Retina (tissue), 1 donor: ENCODE measurements at places on chromosomes 7 and 10.

DNA sequence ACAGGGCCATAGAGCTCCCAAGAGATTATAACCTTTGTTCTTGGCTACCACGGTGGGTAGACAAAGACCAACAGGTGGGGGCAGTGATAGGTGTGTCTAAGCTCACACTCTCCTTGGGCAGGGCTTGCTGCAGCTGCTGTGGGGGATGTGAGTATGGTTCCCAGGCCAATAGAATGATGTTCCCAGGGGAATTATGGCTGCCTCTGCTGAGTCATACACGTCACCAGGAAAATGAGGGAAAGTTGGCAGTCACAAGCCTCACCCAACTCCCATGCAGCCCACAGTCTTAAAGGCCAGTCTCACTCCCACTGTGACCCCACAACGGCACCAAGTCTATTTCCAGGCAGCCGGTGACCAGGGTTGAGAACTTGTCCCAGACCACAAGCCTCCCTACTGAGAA is 453.4 kb upstream of the PODXL start:
- no peak for DNase-seq

DNA sequence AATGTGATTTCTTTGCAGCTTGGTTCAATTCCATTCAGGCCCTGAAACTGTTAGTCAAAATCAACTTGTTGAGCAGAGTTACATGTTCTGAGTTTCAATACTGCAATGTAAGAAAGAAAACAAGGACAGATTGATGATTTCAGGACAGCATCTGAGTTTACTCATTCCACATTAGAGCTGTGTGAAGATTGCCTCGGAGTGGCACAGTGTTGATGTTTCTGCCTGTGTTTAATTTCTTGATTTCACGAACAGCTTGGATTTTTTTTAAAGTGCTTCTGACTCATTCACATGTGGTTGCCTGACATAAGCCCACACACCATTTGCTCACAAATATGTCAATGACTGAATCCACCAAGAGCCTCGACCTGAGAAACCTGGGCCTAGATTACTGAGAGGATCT is 101.2 kb upstream of the PARD3 start:
- no peak for DNase-seq

DNA sequence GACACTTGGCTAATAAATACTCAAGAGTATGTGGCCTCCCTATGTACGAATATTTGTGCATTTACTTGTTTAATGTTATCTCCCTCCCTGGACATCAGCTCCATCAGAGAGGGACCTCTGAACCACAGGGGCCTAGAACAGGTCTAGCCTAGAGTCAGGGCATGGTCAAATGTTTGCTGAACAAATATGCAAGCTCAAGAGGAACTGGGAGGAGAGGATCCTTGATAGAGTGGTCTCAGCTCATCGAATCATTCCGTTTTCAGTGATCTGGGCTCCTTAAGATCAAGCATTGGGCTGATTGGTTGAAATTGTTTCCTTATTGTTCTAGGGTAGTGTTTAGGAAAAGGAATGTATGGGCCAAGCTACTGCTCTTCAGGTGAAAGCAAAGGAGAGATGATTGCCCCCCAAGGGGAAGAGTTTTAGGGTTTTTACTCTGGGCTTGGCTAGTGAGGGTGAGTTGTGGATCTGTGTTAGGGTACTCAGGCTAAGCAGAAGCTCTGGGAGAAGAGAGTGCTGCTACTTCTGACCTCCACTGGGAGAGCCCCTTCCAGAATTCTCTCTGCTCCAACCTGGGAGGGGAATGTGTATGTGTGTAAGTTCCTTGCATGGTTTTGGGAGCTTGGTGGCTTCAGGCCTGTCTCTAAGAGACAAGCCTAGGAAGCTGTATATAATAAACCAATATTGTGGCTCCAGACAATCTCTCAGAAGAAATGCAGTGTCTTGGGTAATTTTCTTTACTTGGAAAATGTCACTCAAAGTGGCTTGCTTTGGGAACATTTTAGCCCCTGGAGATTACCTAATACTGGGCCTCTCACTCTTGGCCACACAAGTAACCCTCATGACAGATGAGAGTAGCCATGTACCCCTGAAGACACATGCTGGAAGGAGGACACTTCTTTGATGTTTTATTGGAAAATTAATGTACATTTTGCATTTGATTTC is 110.0 kb downstream of the EMX2 start:
- no peak for DNase-seq

DNA sequence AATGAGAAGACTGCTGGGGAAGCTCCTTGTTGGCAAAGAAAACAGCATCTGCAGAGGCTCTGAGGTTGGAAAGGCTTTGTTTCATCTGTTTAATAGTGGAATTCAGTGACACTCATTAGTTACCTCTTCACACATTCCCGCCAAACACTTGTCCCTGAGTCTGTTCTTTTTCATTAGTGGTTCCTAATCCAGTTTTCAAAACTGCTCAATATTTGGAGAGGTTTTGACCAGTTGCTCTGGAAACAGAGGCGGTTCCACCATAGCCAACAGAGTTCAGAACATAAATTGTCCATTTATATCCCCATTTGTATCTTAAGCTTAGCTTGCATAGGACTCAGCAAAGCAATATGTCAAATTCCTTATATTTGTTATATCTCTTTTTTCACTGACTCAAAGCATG is 754.6 kb downstream of the AUTS2 start:
- no peak for DNase-seq

GRCh38 chr10:29805134-29805723 is 170.5 kb upstream of the SVIL start:
- DNase-seq = no peak

DNA sequence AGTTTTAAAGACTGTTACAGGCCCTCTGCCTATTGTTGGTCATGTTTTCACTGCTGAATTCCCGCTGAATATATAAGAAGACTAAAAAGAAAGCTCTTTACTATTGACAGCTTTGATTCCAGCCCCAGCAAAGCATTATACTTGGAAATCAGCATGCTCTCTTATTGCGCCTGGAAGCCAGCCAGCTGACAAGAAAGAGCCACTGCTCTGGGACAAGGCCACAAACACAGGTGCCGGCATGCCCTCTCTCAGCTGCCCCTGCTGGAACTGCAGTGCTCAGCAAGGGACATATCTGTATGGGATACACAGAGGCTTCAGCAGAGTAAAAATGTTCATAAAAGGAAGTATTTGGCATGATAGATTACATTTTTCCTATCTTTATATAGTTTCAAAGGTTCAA is 523.9 kb downstream of the ADRA2A start:
- DNase-seq = no peak

DNA sequence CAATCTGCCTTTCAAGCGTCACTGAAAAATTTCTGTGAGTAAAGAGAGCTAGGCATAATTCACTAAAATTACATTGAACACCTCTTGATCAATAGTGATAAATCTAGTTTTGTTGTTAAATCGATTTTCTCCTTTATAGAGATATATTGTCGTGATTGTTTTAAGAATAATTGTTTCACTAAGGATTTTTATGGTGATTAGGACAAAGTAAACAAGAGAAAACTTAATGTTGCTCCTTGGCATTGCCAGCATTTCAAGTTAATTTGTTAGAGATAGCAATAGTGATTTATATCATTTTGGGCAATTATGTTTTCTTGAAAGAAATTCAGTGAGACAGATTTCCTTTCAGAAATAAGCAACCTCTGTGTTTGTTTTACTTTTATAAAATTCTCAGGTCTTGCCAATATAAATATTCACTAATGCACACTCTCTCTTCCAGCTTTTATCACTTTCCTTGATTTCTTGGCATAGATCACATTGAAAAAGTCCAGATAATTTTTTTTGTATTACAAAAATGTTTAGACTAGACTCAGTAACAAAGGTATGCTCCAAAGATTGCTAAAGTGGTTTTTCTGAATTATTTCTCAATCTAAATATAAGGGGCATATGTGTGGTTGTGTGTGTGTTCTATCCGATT is 538.7 kb downstream of the TFEC start:
- no peak for DNase-seq

DNA sequence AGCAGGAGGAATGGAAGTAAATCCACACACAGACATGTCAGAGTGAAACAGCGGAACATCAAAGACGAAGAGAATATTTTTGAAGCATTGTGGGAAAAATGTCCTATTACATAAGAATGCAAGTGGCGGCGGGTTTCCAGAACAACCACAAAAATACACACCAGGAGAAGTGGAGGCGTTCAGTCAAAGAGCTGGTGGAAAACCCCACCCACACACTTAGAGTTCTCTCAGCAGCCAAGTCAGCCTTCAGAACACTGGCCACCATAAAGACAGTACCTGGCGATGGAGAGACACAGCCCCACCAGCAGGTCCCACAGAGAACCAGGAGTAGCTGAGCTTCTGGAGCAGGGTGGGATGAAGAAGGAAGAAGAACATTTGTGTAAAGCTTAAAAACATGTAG is 23.7 kb downstream of the NKX6-2 start:
- DNase-seq = no peak

- no peak for DNase-seq
These were observed 11.3 kb upstream of the AKR1C2 start for GRCh38 chr10:5014936-5015335.

GRCh38 chr7:147304376-147304775 is 1187.8 kb downstream of the CNTNAP2 start:
- no peak for DNase-seq

GRCh38 chr10:119669975-119670640 is 18.9 kb downstream of the BAG3 start:
- peak; percentile 78 for DNase-seq

- no peak for DNase-seq
These were observed 81.5 kb upstream of the AFAP1L2 start for GRCh38 chr10:114485696-114486400.

- DNase-seq = no peak
These were observed 20.6 kb upstream of the PWWP2B start for GRCh38 chr10:132376394-132376851.

DNA sequence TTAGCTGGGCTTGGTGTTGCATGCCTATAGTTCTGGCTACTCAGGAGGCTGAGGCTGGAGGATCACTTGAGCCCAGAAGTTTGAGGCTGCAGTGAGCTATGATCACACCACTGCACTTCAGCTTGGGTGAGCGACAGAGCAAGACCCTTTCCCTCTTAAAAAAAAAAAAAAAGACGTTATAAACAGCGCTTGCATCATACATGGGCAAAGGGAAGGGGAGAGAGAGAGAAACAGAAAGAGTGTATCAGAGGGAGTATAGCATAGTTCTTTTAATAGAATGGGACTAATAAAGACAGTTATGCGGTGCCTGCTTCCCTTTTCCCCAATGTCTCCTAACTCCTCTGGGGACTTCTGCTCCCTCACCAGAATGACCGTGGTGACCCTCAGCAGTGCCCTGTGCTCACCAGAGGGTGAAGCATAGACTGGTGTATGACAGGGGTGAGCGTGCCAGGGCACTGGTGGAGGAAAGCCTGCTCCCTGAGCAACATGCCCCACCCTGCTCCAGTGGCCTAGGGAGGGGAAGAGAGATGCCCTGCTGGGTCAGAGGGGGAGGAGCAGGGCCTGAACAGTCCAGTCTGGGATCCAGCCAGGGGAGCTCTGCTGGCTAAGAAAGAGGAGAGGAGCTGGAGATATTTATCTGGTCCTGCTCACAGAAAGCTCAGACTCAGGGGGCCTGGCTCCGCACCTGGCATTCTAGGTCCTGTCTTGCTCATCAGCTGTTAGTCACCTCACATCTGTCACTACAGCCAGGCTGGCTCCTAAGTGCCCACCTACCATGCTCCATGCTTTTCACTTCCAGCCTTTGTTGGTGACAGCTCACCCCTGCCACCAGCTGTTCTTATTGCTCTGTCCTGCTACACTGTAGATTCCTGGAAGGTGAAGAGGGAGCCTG is 2.2 kb downstream of the PDZD7 start:
- no peak for DNase-seq

GRCh38 chr10:29387269-29387668 is 98.4 kb downstream of the LYZL1 start:
- no peak for DNase-seq

DNA sequence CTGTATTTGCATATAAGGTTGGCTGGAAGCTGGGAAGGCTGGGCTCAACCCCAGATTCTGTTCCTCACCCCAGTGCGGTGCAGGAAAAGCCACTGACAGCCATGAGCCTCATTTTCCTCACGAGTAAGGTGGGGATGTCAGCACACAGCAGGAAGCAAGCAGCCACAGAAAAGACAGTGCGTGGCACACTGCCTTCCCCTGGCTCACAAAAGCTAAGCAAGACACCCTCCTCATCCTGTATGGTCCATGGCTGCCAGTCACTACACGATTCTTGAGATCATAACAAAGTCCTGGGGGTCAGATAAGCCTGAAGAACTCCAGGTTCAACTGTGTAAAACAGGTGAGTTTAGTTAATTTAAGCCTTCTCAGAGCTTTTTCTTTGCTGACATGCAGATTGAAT is 28.9 kb upstream of the DDC start:
- no peak for DNase-seq

DNA sequence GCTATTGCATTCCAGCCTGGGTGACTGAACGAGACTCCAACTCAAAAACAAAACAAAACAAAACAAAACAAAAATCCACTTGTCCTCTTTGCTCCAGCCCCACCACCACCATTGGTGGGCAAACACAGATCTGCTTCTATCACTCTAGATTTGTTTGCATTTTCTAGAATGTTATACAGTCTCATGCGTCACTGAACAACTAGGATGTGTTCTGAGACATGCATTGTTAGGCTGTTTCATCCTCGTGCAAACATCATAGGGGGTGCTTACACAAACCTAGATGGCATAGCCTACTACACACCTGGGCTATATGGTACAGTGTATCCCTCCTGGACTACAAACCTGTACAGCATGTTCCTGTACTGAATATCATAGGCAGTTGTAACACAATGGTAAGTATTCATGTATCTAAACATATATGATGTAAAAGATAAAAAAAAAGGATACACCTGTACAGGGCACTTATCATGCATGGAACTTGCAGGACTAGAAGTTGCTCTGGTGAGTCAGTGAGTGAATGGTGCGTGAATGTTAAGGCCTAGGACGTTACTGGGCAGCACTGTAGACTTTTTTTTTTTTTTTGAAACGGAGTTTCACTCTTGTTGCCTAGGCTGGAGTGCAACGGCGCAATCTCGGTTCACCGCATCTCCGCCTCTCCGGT is 45.3 kb downstream of the BTBD16 start:
- no peak for DNase-seq

- peak; percentile 89 for DNase-seq
These were observed 136.0 kb downstream of the KIF20B start for GRCh38 chr10:89837165-89838043.

GRCh38 chr10:132844069-132844809 is 58.3 kb upstream of the NKX6-2 start:
- no peak for DNase-seq

DNA sequence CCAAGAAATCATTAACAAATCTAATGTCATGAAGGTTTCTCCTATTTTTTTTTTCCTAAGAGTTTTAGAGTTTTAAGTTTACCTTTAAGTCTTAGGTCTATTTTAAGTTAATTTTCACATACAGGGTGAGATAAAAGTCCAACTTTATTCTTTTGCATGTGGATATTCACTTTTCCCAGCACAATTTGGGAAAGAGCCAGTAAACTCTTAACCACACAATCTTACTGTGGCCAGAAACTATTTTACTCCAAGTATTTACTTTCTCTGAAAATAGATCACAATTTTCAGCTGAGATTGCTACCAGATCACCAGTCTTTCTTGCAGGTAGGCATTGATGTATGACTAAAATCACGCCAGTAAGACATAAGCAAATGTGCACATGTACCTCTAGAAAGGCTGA is 728.5 kb downstream of the TNS3 start:
- no peak for DNase-seq

- DNase-seq = no peak
These were observed 5.3 kb downstream of the BPGM start for GRCh38 chr7:134651991-134652390.

GRCh38 chr7:128941946-128942526 is 4.3 kb downstream of the IRF5 start:
- DNase-seq = no peak

GRCh38 chr7:39509912-39510311 is 56.3 kb upstream of the YAE1 start:
- no peak for DNase-seq
